ENCODE measurements at places on chromosomes 3 and 15. TPM values are rescaled to one million over a fixed set of nuclear protein-coding genes. Genes with fewer than 3 reads are reported as not detected.

RAD18 gene
- 16.6 TPM for total RNA-seq

GRK7 gene
- total RNA-seq, result not detected

DUOXA1 gene
- total RNA-seq, result 0.15 TPM

FBXW12 gene
- total RNA-seq, result not detected

CELSR3 gene
- total RNA-seq, result 2.3 TPM

ALDH1A3 gene
- total RNA-seq, result not detected

GABRB3 gene
- not detected for total RNA-seq

SLC51A gene
- total RNA-seq, result not detected

DNA sequence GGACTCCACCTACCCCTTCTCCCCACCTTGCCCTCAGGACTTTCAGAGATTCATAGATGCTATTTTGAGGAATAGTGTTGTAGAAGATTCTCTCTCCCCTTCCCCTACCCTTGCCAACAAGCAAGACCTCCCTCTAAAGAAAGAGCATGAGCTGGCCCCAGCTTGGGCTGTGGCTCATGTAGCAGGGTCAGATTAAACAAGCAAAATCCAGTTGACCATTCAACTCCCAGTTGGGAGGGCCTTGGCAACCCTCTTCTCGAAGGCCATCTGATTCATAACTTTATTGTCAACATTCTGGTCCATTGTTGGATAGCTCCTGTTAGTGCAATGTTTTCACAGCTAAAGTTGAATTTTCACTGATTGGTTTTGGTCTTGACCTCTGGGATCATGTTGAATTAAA lies 41.1 kb downstream of the TNFAIP8L3 start:
- H3K36me3 ChIP-seq, result no peaks in the 10 kb centered on the region
- peaks cover 12% of the 10 kb centered on the region for H3K27me3 ChIP-seq

DNA sequence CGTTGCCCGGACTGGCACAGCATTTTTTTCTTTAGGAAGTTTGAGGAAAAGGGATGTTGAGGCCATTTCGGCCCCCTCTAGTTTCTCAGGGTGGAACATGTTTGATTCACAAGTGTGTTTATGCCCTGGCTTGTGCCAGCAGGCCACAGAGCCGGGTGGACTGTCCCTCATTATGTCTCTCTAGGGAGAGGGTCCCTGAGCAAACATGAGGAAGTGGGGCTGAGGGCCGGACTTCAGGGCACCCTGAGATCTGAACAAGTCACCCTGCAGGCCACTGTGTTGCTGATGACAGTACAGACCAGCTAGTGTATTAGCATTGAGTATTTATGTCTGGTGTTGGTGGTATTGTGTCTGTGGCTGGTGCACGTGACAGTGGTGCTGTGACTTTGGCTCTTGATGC lies 34.9 kb downstream of the RNU5B-1 start:
- peaks cover 38% of the 10 kb centered on the region for H3K27me3 ChIP-seq
- H3K4me1 ChIP-seq, result peaks cover 26% of the 10 kb centered on the region

GRCh38 chr15:59528961-59529402 lies 82.6 kb upstream of the GCNT3 start:
- H3K4me3 ChIP-seq, result no peak overlapping the region
- H3K4me1 ChIP-seq, result peaks cover 30% of the 10 kb centered on the region
- peak overlapping the region; percentile 72 for H3K27ac ChIP-seq
- no peaks in the 10 kb centered on the region for H3K36me3 ChIP-seq
- peak; percentile 32 for DNase-seq
- H3K27me3 ChIP-seq, result no peaks in the 10 kb centered on the region

GRCh38 chr3:143559296-143559695 lies 289.0 kb downstream of the SLC9A9 start:
- no peaks in the 10 kb centered on the region for H3K4me1 ChIP-seq
- H3K4me3 ChIP-seq, result no peak overlapping the region
- H3K36me3 ChIP-seq, result peaks cover 8% of the 10 kb centered on the region
- no peak overlapping the region for H3K27ac ChIP-seq
- H3K27me3 ChIP-seq, result no peaks in the 10 kb centered on the region
- DNase-seq, result no peak

DNA sequence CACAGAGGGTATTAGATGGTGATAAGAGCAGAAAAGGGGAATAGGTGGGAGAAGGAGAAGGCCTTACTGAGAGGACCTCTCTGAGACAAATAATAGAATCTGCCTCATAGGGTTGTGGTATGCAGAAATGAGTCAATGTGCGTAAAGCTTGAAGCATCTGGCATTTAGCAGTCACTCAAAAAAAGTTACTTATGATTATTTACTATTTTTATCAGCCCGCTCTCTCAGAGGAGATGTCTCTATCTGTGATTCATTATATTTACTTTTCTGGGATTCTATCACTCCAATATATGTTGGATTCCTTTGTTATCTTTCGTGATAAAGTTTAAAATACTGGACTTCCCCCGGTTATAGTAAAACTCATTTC lies 4.6 kb upstream of the TM4SF1 start:
- peaks cover 10% of the 10 kb centered on the region for H3K27me3 ChIP-seq
- H3K4me3 ChIP-seq, result no peak overlapping the region
- no peak overlapping the region for H3K27ac ChIP-seq
- no peak for DNase-seq
- H3K4me1 ChIP-seq, result no peaks in the 10 kb centered on the region

DNA sequence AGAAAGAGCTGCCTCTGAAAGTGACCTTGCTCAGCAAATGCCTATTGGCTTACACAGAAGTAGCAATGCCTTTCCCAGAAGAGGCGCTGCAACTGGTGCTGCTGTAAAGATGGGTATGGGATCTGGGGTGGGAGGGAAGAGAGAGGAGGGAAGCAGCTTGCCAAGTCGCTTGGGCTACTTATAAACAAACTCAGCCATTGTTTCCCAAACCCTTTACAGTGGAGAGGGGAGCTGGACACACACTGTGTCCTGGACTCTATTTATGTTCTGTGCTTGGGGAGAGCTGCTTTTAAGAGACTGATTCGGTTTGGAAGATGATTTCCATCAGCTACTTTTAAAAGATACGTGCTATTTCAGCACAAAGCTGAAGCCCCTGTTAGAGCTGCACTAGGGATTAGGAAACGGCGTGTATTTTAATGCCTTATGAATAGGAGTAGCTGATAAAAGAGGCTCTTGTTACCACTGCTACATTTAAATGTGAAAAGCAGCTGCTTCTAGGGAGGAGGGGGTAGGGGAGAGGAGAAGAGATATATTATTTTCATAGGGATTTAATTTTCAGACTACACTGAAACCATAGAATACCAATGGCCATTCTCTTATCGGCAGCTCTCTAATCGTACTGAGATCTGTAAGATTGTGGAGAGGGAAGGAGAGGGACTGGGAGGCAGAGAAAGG lies 440.6 kb downstream of the MCTP2 start:
- no peak overlapping the region for H3K27ac ChIP-seq
- H3K36me3 ChIP-seq, result no peaks in the 10 kb centered on the region
- no peaks in the 10 kb centered on the region for H3K27me3 ChIP-seq
- no peaks in the 10 kb centered on the region for H3K4me1 ChIP-seq

DNA sequence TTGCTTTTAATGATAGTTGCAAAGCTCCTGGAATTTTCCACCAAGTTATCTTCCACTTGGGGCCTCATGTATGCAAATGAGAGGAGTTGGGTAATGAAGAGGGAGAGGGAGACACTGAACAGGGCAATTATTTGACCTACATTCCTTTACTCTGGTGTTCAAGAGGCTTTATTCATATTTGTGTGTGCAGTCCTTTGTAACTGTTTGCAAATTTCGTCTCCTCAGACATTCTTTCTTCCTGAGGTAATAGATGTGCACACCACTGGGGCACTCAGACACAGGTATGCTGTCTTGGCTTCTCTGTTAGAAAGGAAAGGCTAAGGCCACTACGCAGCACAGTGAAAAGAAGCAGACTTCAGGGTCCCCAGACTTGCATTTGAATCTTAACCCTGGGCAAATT lies 189.7 kb upstream of the IL12A start:
- H3K27ac ChIP-seq, result no peak overlapping the region
- DNase-seq, result no peak
- no peak overlapping the region for H3K4me3 ChIP-seq
- no peaks in the 10 kb centered on the region for H3K36me3 ChIP-seq
- H3K27me3 ChIP-seq, result no peaks in the 10 kb centered on the region

DNA sequence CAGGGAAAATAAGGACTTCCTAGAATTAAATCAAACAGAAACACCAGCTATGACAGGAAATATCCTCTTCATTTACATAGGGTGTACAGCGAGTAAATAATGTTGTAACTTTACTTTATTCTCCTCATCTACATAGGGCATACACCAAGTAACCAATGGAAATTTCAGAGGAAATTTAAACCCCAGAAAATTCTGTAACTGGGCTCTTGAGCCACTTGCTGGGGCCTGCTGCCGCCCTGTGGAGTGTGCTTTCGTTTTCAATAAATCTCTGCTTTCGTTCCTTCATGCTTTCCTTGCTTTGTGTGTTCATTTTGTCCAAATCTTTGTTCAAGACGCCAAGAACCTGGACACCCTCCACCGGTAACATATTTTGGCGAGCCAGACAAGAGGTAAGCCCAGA lies 990.4 kb upstream of the CADM2 start:
- no peak overlapping the region for H3K4me3 ChIP-seq
- no peak overlapping the region for H3K27ac ChIP-seq
- DNase-seq, result no peak

DNA sequence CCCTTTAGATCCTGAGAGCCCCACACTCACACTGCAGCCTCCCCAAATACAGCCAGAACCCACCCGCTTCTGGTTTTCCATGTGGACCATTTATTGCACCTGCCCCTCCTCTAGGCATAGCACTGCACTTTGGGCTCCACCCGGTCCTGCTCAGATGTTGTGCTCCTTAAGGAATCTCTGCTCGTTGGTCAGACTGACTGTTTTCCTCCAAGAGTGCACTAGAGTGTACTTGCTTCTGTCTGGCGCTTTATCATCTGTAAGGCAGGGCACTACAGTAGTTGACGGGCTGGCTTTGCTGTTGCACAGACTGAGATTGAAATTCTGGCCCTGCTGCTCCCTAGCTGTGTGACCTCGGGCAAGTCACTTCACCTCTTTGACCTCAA lies 124.1 kb downstream of the CACNA1D start:
- H3K36me3 ChIP-seq, result no peaks in the 10 kb centered on the region
- H3K4me1 ChIP-seq, result peaks cover 17% of the 10 kb centered on the region
- DNase-seq, result no peak
- H3K4me3 ChIP-seq, result no peak overlapping the region
- no peak overlapping the region for H3K27ac ChIP-seq

DNA sequence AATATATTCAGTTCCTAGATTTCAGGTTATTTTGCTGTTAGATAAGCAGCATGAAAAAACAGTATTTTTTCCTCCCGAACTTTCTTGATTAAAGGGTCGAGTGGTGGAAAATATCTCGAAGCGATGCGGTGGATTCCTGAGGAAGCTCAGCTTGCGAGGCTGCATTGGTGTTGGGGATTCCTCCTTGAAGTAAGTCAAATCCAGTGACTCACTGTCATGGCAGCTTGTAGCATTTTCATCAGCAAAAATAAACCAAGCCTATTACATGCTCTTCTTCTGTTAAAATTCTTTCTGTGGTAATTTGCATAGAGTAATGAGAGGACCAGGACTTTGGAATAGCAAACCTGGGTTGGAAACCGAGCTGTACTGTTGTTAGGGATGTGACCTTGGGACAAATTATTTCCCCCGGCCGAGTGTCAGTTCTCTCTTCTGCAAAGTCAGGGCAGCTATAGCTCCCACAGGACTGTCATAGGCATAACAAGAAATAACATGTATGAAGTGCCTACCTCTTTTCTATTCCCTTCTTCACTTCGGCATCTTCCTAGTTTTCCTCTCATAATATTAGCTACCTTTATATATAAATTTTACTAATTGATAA lies 75.6 kb downstream of the UBP1 start:
- no peak overlapping the region for H3K4me3 ChIP-seq
- H3K27me3 ChIP-seq, result no peaks in the 10 kb centered on the region
- no peaks in the 10 kb centered on the region for H3K36me3 ChIP-seq
- DNase-seq, result no peak
- no peaks in the 10 kb centered on the region for H3K4me1 ChIP-seq

- H3K36me3 ChIP-seq, result no peaks in the 10 kb centered on the region
- peaks cover 24% of the 10 kb centered on the region for H3K27me3 ChIP-seq
- H3K4me3 ChIP-seq, result no peak overlapping the region
- DNase-seq, result no peak
Observed at GRCh38 chr3:180870008-180870699, 42.3 kb upstream of the FXR1 start.

DNA sequence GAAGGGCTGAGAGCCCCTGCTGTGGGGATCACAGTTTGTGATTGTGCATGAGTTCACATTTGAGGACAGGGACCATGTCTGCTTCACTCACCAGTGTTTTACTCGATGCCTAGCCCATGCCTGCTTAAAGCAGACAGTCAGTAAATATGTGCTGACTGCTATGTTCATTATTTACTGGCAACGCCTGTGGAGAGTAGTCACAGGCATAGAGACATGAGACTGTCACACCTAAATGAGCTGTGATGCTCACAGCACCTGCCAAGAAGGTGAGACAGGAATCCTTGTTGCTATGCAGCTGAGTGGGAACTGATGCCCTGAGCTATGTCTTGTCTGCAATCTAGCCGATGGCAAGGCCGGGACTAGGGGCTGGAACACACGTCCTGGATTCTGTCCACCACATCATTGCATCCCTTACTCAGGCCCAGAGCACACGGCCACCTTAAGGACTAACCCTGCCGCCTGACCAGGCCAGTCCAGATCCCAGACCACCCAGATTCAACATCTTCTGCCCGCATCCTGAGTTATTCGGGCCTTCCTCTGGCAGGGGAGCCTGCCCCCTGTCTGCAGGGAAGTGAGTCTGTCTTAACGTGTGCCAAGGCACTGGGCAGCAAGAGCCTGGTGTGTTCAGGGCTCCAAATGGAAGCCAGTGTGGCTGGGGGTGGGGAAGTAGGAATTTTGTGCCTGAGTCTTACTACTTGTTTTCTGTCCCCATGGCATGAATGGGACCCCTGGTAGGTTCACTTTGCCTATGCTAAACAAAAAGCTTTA lies 44.8 kb downstream of the FGD5 start:
- no peak for DNase-seq
- H3K4me1 ChIP-seq, result no peaks in the 10 kb centered on the region
- H3K27me3 ChIP-seq, result peaks cover 11% of the 10 kb centered on the region
- no peaks in the 10 kb centered on the region for H3K36me3 ChIP-seq

DNA sequence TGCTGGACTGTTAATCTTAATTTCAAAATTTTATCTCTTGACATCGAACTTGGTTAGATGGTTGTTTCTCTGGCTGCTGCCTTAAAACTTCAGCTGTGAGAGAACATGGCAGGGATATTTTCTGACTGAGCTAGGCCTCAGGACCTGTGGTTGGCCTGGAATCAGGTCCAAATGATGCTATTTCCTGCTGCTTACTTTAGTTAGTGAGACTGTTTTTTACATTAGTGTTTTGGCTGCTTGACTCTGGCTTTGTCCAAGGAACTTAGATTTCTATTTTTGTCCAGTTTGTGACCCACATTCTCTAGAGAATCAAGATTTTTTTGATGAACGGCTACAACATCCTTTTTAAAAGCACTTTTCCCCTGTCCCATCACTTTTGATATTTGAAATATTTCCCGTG lies 497.9 kb upstream of the SGO1 start:
- H3K4me3 ChIP-seq, result no peak overlapping the region
- no peak for DNase-seq
- H3K4me1 ChIP-seq, result no peaks in the 10 kb centered on the region
- no peaks in the 10 kb centered on the region for H3K36me3 ChIP-seq

- no peak overlapping the region for H3K4me3 ChIP-seq
- H3K27ac ChIP-seq, result no peak overlapping the region
- no peaks in the 10 kb centered on the region for H3K4me1 ChIP-seq
- no peaks in the 10 kb centered on the region for H3K36me3 ChIP-seq
- H3K27me3 ChIP-seq, result peaks cover 7% of the 10 kb centered on the region
Observed at GRCh38 chr3:14886101-14886500, 61.3 kb upstream of the NR2C2 start.

Data from activated B cell treated with CpG ODN at 0.5 μM for 24 hours (primary cell).